Fibroblast of skin of left biceps (primary cell): ENCODE measurements at places on chromosomes 13 and 19.
A peak's percentile ranks its signal among the peaks of the same experiment; 100 is the strongest.

DNA sequence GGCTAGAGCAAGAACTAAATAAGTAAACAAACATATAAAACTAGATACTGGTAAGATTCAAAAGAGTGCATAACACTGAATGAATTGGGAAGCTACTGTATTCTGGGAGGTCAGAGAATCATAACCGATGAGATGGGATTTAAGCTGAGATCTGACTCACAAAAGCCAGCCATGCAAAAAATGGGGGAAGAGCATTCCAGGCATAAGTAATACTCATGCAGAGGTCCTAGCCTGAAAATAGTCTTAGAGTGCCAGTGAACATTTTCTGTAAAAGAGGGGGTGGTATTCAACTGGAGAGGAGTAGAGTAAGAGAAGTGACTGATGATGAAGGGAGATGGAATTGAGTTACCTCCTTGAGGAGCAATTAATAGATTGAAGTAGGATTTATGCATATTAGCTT, 872.0 kb upstream of the GPC6 start:
- DNase-seq, result no peak

DNA sequence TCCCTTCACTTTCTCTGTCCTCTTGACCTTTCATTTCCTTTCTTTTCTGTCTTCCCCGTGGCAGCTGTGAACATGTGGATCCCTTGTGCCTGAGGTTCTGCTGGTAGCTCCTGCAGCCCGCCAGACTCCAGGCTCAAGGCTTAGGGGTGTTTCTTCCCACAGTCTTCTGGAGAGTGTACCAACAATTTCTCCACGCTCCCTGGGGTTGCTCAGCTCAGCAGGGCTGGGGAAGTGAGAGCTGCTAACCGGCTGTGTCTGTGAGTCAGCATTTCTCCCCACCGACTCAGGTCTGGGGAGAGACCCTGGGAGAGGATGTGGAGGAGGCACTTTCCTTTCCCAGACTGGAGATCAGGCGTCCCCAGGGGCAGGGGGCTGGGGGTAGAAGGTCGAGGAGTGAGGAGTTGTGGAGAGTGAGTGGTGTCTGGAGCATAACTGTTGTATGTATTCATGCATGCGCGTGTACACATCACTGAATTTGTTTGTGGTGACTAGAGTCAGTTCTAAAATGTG, 193.6 kb downstream of the KCNRG start:
- DNase-seq, result peak; percentile 85

GRCh38 chr13:37369616-37370015, 229.0 kb downstream of the POSTN start:
- no peak for DNase-seq

- no peak for DNase-seq
Measured at GRCh38 chr19:53396525-53396868, 1.5 kb downstream of the ZNF765 start.

- no peak for DNase-seq
Measured at GRCh38 chr19:51692468-51692867, 662 bp upstream of the SPACA6 start.

- no peak for DNase-seq
Measured at GRCh38 chr19:4012092-4012974, 4.8 kb downstream of the PIAS4 start.

DNA sequence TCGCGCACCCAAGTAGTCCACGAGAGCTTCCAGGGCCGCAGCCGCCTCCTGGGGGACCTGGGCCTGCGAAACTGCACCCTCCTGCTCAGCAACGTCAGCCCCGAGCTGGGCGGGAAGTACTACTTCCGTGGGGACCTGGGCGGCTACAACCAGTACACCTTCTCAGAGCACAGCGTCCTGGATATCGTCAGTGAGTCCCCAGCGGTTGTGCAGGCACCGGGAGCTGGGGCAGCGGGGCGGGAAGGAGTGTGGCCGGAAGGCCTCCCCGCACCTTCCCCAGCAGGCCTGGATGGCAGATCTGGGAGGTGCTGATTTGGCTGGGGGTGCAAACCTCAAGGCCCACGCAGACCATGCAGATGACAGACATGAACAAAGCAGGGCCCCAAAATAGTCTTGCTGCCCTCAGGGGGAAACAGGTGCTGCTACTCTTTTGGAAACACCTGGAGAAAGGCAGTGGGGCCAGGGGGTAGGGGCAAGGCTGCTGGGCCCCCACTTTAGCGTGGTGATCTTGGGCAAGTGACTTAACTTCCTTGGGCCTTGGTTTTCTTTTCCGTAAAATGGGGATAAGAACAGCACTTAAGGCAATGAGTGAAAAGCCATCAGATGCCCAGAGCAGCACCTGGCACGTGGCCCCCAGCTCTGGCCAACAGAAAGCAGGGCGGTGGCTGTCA, 4.0 kb downstream of the MAG start:
- no peak for DNase-seq

DNA sequence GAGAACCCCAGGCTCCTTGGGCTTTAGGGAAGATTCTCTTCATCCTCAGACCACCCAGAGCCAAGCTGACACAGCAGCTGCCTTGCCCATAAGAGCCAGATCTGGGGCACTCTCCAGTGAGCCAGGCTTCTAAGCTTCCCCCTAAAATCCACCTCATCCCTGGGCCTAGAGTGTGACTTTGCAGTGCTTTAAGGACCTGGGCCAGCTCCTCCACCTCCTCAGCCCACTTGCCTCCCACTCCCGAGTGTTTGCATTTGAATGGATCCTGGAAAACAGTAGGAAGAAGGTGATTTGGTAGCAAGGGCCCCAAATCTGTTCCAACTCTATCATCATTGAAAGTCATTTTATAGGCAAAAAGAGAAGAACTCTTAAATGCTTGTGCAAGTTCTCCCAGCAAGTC, 108.7 kb upstream of the UBL3 start:
- DNase-seq, result no peak

DNA sequence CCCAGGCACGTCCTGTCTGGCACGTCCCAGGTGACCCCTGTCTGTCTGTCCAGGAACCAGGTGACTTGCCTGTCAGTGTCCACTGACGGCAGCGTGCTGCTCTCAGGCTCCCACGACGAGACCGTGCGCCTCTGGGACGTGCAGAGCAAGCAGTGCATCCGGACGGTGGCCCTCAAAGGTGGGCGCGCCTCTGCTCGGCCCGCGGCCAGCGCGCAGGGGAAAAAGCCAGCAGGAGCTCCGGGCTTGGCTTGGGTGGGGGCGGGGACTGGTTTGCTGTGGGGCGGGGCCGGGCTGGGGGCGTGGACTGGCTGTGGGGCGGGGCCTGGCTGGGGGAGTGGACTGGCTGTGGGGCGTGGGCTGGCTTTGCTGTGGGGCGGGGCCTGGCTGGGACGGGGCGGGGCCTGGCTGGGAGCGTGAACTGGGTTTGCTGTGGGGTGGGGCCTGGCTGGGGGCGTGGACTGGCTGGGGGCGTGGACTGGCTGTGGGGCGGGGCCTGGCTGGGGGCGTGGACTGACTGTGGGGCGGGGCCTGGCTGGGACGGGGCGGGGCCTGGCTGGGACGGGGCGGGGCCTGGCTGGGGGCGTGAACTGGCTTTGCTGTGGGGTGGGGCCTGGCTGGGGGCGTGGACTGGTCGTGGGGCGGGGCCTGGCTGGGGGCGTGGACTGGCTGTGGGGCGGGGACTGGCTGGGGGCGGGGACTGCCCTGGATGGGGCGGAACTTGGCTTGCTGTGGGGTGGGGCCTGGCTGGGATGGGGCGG, 7.2 kb downstream of the WDR18 start:
- DNase-seq, result no peak

DNA sequence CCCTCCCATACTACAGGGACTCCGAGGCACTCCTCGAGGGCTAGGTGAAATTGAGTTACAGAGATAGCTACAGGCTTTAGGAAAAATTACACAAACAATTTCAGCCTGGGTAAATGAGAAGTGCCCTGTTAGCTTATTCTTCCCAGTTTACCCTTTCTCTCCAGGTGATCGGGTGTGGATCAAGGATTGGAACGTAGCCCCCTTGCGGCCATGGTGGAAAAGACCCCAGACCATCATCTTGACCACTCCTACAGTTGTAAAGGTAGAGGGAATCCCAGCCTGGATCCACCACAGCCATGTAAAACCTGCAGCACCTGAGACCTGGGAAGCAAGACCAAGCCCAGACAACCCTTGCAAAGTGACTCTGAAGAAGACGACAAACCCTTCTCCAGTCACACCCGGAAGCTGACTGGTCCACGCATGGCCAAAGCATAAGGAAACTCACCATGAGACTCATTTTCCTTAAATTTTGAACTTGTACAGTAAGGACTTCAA, 600.6 kb downstream of the UQCRFS1 start:
- no peak for DNase-seq

GRCh38 chr13:113648216-113648610, 9.8 kb downstream of the ATP4B start:
- DNase-seq, result no peak

DNA sequence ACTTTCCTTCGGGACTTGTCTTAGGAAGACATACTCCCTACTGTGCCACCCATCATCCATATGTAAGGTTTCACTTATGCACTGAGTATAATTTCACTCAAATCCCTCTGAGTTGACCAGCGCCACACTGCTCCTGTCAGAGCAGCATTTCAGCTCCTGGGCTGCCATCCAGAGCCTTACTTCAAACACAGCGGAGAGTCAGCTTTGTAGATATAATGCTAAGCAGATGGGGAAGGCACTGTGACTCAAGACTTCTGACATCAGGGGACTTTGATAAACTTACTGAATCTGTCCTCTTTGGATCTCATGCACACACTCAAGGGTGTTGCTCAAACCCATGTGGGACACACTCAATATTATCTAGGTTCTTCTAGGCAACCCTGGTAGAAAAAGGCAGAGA, 34.9 kb downstream of the DOCK9 start:
- DNase-seq, result no peak

DNA sequence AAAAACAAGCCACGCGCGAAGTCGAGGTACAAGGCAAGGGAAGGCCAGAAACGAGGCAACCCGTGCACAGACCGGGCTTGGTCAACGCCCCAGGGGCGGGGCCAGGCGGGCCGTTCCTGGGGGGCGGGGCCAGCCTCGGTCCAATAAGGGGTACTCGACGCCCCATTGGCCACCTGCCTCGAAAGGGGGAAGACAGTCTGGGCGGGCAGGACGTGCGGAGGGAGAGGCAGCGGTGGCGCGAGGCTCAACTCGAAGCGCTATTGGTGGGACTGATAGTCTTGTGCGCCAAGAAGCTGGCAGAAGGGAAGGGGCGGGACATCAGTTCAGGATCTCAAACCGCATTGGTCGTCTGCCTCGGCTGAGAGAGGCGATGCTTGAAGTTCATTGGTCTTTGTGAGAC, at the start of gene LYPD4:
Gene LYPD4 (minus strand): TSS at position 83 of the 400 bp plus-strand sequence. CDS start 5,398 bp downstream, outside the sequence.
- no peak for DNase-seq

- no peak for DNase-seq
Measured at GRCh38 chr13:78786459-78786858, 127.5 kb upstream of the OBI1 start.

GRCh38 chr19:16143399-16144215, at the start of gene HSH2D:
Gene HSH2D (plus strand): TSS chr19:16143685. CDS start chr19:16148751, 5,066 bp downstream.
- DNase-seq, result no peak

GRCh38 chr13:29284726-29285125, 310.8 kb downstream of the SLC7A1 start:
- DNase-seq, result no peak

GRCh38 chr19:40217027-40217810, 965 bp downstream of the TTC9B start:
- DNase-seq, result no peak

- peak; percentile 52 for DNase-seq
Measured at GRCh38 chr13:33723772-33724435, 94.0 kb upstream of the RFC3 start.

DNA sequence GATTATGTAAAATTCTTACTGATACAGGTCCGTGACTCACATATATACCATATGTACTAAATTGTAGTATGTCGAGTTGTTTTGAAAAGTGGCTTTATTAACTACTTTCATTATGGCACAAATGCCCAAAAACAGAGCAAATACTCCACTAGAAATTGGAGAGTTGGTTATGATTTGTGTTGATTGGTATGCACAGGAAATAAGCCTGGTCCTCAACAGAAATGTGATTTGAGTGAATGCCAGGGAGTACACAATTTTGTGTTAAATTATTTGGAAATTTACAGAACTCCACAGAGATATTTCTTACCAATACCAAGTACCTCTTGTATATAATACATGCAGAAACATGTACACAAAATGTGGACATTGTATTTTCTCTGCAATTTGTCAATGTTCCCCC, 676.7 kb downstream of the PCDH9 start:
- DNase-seq, result peak; percentile 9
